ENCODE measurements at places on chromosomes 7 and 10.

DNA sequence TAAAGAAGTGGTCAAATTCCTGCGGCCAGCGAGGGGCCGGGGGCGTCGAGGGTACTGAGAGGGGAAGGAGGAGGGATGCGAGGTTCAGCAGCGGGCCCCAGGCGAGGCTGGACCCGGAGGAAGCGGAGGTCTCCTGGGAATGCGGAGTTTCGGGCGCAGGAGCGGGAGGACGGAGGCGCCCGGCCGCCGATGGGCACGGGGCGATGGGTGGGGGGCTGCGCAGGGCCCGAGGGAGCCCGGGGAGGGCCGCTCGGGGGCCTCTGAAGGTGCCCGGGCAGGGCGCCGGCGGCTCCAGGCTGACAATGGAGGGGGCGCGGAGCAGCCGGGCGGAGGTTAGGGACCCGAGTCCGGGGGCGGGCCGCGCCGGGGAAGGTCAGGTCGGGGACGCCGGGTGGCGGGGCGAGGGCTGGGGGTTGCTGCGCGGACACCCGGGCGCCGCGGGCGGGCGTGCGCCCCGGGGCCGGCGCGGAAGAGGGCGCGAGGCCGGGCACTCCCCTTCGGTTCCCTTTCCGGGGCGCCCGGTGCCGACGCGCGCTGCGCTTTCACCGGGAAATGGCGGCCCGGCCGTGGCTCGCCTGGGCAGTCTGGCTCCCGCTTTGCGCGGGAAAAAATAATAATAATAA, 683 bp downstream of the MACROH2A2 start:
- DNase-seq, result no peak

DNA sequence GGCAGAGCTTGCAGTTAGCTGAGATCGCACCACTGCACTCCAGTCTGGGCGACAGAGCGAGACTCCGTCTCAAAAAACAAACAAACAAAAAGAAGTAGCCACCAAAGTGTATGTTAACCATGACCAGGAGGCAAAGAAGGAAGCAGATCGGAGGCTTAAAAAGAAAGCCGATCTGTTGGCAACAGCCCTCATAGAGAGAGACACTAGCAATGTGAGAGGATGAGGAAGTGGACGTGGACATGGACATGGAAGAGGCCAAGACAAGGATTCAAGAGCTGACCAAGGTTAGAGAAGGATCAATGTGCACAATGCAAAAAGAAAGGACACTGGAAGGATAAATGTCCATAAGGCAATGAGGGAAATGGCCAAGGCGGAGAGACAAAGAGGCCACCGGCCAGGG, 14.9 kb upstream of the ADCK2 start:
- DNase-seq, result no peak

GRCh38 chr7:23266918-23267317, 20.3 kb downstream of the GPNMB start:
- DNase-seq, result no peak

DNA sequence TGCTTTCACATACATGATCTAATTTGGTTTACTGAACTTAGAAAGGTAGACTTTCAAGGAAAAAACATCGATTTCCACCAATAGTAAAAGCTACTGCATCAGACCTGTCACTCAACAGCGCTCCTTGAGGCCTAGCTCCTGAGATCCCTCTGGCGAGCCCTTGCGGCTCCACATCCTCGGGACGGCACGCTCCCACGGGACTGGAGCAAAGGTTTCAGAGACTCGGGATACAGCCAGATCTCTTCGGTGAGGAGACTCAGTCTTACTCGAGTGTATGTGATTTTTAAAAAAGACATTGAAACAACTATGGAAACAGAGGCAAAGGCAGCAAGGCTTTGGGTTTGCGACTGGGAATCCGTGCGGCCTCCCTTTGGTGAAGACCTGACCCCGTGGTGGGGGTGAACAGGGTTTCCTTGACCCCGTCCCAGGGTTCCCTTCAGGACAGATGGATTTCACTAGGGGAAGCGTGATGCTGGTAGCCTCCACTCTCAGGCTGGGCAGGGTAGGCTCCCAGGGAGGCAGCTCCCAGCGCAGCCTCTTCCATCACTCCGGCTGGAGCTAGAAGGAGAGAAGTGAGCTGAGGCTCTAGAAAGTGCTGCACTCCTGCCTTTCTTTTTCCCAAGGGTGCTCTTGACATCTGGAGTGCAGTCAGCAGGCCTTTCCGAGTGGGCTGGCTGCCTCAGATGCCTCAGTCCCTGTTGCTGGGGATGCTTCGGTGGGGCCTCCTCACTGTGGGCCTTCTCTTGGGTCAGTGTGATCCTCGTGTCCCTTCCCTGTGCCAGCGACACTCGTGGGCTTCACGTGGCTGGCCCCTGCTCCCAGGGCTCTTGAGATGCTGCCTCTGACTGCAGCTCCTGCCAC, 5.8 kb upstream of the ATP6V0E2 start:
- DNase-seq, result no peak

GRCh38 chr10:17443707-17444387, 10.5 kb downstream of the ST8SIA6 start:
- no peak for DNase-seq

GRCh38 chr10:89973326-89973725, 271.9 kb downstream of the KIF20B start:
- DNase-seq, result no peak

DNA sequence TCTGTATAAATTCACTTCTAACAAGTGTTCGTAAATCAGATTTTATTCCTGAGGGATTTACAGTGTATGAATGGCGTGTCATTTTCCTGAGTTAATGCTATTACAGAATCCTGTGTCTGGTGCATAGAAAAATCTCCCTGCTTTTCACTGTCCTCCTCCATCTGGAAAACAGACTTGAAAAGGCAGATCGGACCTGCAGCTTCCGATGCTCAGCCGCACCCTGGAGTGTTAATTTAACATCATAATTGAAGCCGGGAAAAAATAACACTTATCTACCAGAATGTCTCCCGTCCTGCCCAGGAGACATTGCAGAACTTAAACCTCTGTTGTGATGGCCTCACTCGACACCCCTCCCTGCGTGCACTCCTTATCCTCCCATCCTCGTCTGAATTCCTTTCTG, 442.1 kb upstream of the FOXK1 start:
- DNase-seq, result no peak

DNA sequence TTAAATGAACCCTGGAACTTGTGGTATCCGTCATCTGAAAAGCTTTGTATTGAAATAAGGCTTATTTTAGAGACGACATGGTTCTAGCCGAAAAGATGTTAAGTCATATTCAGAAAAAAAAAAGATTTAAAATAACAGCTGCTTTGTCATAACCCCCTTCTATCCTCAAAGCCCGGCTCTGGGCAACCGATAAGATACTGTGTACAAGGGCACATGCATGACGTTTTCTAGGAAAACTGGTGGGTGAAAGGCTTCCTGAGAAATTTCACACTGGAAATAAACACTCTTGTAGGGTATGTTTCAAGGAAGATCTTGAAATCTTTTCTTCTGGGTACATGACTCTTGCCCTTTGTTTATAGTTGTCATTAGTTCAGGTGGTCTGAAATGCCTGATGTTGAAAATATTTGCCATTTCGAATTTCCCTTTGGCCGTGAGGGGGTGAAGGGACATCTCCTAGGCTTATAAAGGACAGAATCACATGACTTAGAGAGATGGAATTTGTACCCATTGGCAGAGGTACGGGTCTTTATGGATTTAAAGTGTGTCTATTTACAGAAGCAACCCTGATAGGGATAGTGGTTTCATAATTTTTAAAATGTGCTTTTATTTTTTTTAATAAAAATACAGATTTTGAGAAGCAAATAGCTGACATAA, 232.5 kb downstream of the PTEN start:
- no peak for DNase-seq

- no peak for DNase-seq
Observed at GRCh38 chr7:101212014-101212413, 5.4 kb downstream of the PLOD3 start.

DNA sequence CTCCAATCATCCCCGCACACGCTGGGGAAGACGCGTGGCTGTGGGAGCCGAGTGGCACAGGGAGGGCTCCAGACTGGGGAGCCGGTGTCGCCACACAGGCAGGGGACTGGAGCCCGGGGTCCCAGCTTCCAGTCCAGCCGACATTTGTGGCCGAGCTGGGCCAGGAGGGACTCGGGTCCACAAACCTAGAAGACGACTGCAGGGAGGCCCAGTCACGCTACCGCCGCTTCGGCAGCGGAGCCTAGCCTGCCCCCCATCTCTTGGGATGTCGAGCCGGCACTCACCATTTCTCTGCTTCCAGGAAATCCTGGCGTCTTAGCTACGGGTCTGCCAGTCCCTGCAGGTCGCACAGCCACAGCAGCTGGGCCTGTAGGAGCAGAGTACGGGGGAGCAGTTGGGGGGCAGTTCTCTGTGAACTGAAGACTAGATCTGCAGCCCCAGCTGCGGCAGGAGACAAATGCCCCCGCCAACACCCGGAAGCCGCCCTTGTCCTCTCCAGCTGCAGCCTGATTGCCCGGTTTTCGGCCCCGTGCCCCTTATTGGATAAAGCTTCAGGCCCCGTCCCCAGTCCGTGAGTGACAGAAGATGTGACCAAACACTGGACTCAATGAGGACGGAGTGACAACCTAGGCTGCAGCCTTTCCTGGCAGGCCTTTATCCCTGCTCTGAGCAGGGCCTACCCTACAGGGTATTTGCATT, 270.7 kb downstream of the ZNF33B start:
- DNase-seq, result peak; percentile 3

DNA sequence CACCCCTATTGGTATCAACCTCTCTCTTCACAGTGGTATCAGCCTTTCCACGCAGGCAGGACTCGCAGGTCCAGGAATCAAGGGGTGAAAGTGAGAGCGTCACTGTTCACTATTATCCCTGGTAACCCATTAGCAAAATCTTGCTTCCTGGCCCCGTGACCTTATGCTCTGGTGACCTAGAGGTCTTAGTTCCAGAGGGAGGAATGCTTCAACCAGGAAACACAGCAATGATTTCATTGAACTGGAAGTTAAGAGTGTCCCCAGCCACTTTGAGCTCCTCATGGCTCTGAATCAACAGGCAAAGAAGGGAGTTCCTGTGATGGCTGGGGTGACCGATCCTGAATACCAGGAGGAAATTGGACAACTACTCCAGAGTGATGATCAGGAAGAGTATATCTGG, 90.6 kb downstream of the CUL2 start:
- no peak for DNase-seq

GRCh38 chr7:145082366-145083161, 246.7 kb upstream of the TPK1 start:
- DNase-seq, result no peak

DNA sequence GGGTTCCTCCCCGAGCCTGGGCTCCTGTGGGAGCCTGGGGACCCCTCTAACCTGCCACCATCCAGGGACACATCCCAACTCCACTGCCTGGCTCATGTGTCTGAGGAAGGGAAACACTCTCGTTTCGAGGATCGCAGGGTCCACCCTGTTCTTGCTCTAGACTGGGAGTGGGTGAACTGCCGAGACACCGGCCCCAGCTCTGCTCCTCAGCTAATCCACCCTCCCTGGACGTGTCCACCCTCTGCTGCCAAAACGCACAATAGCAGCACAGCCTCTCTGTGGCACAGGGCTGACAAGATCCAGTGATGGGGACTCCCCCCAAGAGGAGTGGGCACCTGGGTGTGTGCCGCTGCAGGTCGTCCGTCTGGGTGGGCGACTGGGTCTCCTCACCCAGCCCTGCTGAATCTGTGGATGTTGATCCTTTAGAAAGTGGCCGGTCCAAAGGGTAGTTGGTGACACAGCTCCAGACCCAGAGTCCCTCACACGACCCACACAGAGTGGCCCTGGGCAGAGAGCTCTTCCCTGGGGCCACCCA, 65.2 kb upstream of the FAM20C start:
- DNase-seq, result no peak

DNA sequence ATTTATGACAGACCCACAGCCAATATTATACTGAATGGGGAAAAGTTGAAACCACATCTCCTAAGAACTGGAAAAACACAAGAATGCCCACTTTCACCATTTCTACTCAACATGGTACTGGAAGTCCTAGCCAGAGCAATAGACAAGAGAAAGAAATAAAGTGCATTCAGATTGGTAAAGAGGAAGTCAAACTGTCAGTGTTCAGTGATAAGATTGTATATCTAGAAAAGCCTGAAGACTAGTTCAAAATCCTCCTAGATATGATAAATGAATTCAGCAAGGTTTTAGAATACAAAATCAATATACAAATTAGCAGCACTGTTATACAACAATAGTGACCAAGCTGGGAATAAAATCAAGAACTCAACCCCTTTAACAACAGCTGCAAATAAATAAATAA, 6.9 kb upstream of the ZNF138 start:
- DNase-seq, result no peak

DNA sequence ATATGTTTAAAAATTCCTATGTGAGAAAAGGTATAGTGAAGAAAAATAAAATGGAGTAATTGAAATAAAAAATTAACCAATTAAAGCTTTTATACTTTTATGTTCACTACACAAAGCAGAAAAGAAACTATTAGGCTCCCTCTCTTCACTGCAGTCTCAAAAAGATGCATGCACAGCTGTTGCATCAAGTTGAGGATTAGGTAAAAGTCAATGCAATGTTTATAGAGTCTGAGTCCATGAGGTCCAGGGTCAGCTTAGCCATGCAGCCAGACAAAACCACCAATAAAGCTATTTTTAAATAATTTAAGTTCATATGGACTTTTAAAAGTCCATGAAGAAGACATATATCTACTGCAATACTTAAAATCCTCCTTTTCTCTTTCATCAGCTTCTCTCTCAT, 31.1 kb upstream of the ING3 start:
- no peak for DNase-seq
